ENCODE measurements at places on chromosomes 5 and 9.

DNA sequence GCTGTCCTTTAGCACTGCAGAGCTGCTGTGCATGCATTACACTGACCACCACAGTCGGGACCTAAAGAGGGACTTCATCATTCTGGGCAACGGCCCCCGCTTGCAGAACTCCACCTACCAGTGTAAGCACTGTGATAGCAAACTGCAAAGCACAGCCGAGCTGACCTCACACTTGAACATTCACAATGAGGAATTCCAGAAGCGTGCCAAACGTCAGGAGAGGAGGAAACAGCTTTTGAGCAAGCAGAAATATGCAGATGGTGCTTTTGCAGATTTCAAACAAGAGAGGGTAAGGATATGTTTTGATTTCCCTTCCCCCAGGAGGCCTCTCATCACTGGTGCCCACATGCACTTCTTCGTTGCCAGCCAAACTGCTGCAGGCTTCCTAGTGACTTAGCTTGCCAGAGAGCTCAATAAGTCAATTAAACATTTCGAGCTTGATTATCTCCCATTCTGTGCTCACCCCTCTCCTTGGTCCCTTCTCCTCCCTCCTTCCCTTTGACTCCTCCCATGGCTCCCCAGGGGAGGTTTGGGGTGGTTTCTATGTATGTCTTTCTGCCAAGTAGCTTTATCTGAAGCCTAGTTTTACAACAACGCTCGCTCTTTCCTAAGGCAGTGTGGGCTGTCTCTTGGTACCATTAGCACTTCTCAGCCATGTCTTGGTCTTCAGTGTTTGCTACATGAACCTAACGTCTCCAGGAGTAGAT is 66.7 kb downstream of the ZNF462 start:
- DNase-seq = no peak

DNA sequence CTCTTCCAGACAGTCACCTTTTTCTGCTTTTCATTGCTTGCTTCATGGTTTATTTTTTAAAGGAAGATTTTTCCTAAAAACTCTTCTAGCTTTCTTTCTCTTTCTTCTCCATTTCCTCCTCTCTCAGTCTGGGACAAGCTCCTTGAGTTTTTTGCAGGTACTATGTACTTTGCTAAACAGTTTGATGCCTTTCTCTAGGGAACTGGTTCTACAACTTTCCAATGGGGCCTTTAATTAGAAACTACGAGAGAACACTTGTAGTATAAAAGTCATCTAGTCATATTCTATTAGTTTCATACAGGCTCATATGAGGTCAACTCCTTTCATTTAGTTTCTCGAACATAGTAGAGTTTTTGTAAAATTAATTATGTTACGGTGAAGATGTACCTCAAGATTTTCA is 189.6 kb downstream of the DOCK8 start:
- no peak for DNase-seq

- no peak for DNase-seq
These were observed 159.2 kb upstream of the GNA14 start for GRCh38 chr9:77807281-77807683.

DNA sequence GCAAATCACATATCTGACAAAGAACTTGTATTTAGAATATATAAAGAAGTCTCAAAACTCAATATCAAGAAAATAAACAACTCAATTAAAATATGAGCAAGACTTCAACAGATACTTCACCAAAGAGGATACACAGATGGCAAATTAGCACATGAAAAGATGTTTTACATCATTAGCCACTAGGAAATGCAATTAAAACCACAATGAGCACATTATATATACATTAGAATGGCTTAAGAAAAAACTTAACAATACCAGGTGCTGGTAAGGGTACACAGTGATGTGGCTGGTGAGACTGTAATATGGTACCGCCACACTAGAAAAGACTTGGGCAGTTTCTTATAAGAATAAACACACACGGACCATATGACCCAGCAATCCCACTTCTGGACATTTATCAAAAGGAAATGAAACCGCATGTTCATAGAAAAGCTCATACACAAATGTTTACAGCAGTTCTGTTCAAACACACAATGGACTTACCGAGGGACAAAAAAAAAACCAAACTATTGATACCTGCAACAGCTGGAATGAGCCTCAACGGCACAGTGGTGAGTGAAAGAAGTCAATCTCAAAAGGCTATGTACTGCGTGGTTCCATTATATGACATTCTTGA is 27.6 kb downstream of the SEMA4D start:
- no peak for DNase-seq

- no peak for DNase-seq
These were observed 335.6 kb upstream of the CLINT1 start for GRCh38 chr5:158194561-158194976.

DNA sequence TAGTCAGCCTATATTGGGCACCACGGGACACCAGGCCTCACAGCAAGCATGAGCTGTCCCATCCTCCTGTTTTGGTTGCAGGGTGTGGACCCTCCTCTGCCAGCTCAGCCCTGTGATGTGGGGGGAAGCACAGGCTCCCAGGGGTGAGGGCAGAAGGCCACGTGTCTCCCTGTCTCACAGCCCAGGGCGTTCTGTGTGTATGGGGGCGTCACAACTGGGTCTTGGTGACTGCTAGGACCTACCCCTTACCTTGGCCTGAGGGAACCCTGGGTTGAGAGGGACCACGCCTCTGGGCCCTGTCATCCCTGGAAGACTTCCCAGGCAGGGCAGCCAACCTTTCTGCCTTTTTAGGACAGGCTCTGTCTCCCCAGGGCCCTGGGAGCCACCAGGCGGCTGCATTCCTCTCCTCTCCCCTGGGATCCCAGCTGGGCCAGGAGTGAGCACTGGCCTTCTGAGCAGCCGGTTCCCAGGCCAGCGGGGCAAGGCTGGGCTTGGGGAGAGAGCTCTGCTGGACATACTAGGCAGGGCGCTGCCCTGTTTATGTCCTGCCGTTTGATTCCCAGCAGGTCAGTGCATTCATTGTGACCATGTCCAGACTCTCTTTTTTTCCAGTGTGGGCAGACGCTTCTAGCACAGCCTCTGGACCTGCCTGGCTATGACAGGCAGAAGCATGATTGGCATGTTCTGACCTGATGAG is 97.4 kb downstream of the DAB2IP start:
- DNase-seq = no peak

GRCh38 chr5:176535664-176536131 is 1.5 kb downstream of the RNF44 start:
- DNase-seq = no peak

- no peak for DNase-seq
These were observed 34.1 kb downstream of the LMX1B start for GRCh38 chr9:126647585-126648411.

DNA sequence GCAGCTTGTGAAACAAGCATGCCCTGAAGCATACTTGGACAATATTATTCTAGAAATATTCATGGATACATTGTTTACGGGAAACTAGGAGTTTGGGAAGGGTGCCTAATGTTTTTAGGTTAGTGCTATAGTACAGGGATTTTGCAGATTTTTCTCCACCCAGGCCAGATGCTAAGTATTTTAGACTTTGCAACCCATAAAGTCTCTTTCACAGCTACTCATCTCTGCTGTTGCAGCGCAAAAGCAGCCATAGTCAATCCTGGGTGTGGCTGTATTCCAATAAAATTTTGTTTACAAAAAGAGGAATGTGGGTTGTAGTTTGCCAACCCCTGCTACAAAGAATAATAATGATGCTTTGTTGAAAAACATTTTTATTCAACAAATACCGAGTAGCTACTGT is 106.2 kb downstream of the CEMIP2 start:
- DNase-seq = no peak

- no peak for DNase-seq
These were observed at the start of gene RGS3 for GRCh38 chr9:113463418-113464285. TSS of gene RGS3 (plus strand) at chr9:113463727. CDS start at chr9:113463803, 76 bp downstream.

- DNase-seq = no peak
These were observed 188.8 kb downstream of the MTRR start for GRCh38 chr5:8057769-8058168.

DNA sequence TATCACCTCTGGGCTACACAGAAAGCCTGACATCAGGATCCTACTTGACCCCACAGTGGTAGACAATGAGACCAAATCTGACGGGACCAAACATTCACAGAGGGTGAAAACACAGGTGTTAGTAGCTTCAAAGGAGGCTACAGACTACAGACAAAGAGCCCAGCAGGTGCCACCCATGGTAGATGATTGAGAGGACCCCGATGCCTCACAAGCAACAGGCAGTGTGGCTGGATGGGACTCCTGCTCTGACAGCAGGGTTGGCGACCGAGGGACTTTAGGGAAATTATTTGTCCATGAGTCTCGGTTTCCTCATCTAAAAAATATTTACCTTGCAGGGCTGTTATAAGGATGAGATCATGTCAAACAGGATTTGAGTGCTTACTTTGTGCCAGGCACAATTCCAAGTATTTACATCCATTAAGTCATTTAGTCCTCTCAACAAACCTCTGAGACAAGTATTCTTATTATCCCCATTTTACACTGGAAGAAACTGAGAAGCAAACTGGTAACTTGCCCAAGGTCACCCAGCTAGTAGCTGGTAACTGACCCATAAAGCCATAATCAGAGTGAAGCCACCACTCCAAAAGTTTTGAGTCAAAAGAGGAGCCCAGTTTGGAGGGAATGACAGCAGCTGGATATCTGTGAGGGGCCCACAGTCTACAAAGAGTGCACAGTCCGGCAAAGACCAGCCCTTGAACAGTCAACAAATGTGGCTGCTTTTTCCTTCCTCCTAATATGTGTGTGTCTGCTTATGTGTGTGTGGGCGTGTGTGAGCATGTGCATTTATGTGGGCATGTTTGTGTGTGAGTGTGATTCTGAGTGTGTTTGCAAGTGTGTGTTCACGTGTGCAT is 502.0 kb downstream of the BNC2 start:
- no peak for DNase-seq

DNA sequence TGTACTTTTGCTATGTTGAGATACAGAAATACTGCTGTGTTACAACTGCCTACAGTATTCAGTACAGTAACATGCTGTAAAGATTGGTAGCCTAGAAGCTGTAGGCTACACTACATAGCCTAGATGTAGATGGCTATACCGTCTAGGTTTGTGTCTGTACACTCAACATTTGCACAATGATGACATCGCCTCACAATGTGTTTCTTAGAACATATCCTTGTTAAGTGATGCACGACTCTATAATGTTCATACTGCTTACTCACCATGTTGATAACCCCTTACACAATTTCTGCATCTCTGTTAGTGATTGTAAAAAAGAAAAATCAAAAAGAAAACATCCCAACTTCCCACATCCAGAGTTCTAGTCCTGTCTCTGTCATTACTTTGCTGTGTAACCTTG is 450.0 kb downstream of the CCDC171 start:
- no peak for DNase-seq

GRCh38 chr9:71036501-71036900 is 84.9 kb downstream of the TRPM3 start:
- DNase-seq = peak; percentile 18

- no peak for DNase-seq
These were observed 683 bp downstream of the CLPTM1L start for GRCh38 chr5:1343931-1344901.

DNA sequence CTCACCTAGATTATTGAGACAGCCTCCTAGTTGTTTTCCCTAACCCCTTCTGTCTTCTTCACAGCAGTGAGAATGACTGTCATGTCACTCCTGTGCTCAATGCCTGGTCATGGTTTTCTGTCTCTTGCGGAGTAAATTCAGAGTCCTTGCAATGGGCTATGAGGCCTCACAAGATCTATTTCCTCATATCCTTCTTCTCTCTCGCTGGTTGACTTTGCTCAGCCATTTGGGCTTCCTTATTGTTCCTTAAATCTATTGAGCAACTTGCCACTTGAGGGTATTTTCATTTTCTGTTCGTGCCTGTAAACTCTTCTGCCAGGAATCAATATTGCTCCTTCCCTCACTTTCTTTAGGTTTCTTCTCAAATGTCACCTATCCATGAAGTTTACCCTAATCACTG is 9.0 kb downstream of the PPP3R2 start:
- DNase-seq = no peak

DNA sequence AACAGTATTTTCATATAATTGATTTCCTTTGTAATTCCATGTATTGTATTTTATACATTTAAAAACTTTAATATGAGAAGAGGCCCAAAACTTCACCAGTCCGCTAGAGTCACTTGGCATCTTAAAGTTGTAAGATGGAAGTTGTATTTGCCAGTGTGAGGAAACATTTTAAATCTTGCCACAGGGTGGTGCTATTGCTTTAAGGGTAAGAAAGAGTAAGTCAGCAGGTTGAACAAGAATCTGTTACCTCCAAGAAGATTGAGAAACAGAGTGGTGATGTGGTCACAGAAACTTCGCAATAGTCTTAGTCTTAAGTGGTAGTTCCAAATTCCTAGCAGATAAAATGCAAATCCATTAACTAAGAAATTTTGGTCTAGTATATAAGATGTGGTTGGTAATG is 39.8 kb upstream of the RANBP6 start:
- no peak for DNase-seq

DNA sequence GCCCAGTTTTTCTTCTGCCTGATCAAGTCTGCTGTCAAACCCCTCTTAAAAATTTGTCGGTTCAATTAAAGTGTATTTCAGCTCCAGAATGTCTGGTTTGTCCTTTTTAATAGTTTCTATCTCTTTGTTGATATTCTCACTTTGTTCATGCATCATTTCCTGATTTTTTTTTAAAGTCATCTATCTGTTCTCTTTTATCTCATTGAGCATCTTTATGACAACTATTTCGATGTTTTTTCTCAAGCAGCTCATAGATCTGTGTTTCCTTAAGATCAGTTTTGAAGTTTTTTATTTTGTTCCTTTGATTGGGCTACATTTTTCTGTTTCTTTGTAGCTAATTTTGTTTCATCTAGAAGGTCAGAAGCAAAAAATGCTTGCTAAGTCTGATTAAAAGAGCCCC is 53.7 kb downstream of the FGD3 start:
- no peak for DNase-seq

- DNase-seq = no peak
These were observed 157.6 kb upstream of the CCNH start for GRCh38 chr5:87570366-87570765.

DNA sequence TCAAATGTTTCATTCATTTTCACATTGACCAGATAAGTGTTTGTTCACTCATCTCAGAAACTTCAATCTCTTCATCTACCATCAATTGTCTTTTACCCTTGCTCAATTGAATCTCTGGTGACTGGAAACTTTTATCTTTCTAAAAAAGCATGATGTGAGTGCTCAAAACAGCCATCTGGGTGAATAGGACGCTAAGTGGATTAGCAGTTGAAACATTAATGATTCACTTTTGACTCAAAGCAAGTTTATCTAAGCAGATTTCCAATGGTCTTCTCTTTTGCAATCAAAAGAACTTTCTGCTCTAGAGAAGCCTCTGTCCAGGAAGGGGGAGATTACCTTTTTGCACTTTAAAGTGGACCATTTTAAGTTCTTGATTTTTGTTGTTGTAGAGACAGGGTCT is 22.2 kb downstream of the KLF4 start:
- DNase-seq = no peak

DNA sequence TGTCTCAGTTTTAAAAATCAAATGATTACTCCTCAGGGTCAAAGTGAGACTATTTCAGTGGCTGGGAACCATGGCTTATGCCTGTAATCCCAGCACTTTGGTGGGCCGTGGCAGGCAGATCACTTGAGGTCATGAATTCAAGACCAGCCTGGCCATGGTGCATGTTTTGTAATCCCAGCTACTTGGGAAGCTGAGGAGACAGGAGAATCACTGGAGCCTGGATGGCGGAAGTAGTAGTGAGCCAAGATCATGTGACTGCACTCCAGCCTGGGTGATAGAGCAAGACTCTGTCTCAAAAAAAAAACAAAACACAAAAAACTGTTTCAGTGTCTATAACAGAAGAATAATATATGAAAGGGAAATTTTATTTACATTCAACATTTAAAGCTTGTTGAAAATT is 182.9 kb downstream of the ARHGEF28 start:
- no peak for DNase-seq
